Activated CD4-positive, CD25-positive, alpha-beta regulatory T cell treated with anti-CD3 and anti-CD28 coated beads, Interleukin-2, amount 50 U/mL, for 72 hours (primary cell): ENCODE measurements at places on chromosomes 6 and 20.

GRCh38 chr20:2004171-2004570 is 10.3 kb upstream of the PDYN start:
- DNase-seq: no peak

GRCh38 chr6:159681191-159681880 is 11.7 kb downstream of the SOD2 start:
- DNase-seq: no peak

- no peak for DNase-seq
These were observed 6.0 kb upstream of the FASTKD5 start for GRCh38 chr20:3165473-3166337.

- no peak for DNase-seq
These were observed 1.1 kb upstream of the TGM2 start for GRCh38 chr20:38165966-38166702.

- DNase-seq: no peak
These were observed 208.6 kb upstream of the RNF217 start for GRCh38 chr6:124753562-124754105.

DNA sequence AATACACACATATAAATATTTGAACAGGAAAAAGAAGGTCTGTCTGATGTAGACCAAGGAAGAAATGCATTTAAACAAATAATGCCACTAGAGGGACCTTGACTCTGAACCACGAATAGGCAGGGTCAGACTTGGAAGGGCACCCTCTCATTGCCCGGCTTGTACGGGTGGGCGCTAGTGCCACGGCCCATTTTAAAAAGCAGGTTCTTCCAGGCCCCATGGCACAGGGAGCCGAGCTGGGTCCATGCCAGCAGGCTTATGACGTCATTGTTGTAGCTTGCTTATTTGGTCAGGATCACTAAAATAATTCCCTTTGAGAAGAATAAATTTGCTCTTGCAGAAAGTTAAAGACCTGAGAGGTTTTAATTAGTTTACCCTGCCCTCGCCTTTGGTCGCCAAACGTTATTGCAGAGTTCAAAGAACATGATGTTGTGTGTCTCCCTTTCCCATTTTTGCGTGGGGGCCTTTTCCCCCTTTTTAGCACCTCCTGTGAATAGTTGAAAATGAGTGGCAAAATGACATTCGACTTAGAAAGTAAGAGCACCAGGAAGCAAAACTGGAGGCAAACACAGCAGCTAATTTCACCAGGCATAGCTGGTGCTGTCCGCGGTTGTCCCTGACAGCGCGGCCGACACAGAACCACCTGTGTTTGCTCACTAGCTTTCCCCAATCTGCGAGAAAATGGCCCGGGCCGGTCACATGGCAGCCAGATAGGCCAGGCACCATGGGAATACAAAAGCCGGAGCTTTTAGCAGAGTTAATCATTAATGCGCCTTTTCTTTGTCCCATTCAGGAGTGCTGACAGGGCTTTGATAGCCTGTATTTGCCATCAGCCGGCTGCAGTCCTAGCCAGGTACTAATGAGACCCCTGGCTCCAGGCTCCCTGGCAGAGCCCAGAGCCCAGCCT is 93.8 kb downstream of the FOXA2 start:
- DNase-seq: no peak

- no peak for DNase-seq
These were observed 90.5 kb upstream of the EYA2 start for GRCh38 chr20:46804126-46804525.

- DNase-seq: no peak
These were observed 1.8 kb downstream of the CHMP4B start for GRCh38 chr20:33812908-33813462.

GRCh38 chr6:40326714-40327421 is 260.3 kb downstream of the LRFN2 start:
- DNase-seq: no peak

DNA sequence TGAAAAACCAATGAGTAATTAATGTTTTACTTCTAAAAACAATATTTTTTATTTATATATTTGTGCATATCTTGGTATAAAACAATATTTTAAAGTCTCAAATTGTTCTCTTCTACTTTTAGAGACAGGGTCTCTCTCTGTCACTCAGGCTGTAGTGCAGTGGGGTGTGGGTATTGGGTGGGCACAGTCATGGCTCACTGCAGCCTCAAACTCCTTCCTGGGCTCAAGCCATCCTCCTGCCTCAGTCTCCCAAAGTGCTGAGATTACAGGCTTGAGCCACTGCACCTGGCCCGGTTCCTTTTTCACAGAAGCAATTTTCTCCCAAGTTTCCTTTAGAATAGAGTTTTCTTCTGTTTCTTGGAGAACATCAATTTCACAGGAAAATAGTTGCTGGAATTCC is 102.8 kb downstream of the TMEM242 start:
- DNase-seq: no peak

DNA sequence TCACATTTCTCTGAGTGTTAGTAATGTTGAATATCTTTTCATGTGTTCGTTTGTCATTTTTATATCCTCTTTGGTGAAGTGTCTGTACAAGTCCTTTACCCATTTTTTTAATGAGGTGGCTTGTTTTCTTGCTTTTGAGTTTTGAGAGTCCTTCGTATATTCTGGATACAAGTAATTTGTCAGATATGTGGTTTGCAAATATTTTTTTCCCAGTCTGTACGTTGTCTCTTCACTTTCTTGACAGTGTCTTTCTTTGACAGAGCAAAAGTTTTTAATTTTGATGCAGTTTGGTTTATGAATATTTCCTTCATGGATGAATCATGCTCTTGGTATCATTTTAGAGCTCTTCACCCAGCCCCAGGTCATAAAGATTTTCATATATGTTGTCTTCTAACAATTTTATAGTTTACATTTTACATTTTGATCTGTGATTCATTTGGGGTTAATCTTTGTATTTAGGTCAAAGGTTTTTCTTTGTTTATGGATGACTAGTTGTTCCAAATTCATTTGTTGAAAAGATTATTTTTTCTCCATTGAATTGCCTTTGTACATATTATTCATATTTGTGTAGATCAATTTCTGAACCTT is 152.5 kb downstream of the MRPL14 start:
- DNase-seq: no peak

GRCh38 chr6:52407467-52407866 is 12.7 kb upstream of the EFHC1 start:
- no peak for DNase-seq

DNA sequence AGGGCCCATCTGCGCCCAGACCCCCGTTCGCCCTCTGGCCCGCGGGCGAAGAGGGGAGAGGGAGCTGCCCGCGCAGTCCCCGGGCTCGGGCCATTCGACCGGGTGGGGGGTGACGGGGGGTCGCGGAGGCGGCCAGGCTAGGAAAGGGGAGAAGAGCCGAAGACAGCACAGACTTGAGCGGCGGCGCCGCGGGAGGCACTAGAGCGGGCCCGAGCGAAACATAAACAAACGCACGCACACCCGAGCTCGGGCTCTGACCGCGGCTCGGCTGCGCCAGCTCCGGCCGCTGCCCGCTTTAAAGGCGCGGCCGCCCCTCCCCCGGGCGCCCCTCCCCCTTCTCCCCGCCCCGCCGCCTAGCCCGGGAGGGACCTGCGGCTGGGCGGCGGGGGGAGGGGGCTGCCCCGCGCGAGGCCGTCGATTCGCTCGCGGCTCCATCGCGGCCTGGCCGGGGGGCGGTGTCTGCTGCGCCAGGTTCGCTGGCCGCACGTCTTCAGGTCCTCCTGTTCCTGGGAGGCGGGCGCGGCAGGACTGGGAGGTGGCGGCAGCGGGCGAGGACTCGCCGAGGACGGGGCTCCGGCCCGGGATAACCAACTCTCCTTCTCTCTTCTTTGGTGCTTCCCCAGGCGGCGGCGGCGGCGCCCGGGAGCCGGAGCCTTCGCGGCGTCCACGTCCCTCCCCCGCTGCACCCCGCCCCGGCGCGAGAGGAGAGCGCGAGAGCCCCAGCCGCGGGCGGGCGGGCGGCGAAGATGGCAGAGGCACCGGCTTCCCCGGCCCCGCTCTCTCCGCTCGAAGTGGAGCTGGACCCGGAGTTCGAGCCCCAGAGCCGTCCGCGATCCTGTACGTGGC is at the start of gene FOXO3:
TSS of gene FOXO3 (plus strand) at position 455 of the 846 bp plus-strand sequence. CDS start at position 747, 292 bp downstream.
- peak; percentile 75 for DNase-seq

GRCh38 chr6:15990179-15990578 is 138.7 kb upstream of the MYLIP start:
- no peak for DNase-seq

DNA sequence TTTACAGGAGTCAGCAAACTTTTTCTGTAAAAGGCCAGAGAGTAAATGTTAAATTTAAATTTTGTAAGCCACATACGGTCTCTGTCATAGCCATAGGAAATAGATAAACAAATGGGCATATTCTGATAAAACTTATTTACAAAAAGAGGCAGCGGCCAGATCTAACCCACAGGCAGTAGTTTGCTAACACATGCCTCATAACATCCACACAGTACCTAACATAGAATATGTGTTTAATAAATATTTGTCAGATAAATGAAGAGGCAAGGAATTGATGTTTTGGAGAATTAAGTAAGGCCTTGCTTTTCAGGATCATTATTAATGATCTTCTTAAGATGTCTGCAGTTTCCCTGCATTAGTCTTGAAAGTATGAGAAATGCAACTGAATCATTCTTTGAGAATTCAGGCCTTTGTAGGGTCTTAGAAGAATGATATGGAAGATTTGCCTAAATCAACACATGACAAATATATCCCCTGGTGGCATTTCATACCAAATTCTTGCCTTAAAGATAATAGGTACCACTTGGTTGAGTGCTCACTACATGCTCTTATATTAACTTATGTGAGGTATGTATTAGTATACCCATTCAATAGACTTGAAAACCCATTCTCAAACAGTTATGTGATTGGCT is 39.3 kb upstream of the TRAM2 start:
- DNase-seq: no peak

- DNase-seq: no peak
These were observed 108.6 kb downstream of the VIP start for GRCh38 chr6:152859225-152859624.

DNA sequence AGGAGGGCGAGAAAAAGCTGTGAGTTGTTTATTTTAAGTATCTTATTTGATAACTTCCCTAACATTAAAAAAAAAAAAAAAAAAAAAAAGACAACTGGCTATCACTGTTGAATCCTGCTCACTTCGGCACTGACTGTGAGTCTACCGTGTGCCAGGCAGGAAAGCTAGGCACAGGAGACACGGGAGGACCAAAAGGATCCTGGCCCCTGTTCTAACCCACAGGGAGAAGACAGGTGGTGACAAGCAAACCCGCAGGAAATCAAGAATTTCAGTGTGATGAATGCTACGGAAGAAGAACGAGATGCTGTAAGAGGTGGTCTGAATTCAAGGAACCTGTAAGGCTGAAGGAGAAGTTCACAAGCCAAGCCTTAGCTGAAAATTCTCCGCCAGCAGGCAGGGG is 94.7 kb upstream of the NFATC2 start:
- DNase-seq: no peak

DNA sequence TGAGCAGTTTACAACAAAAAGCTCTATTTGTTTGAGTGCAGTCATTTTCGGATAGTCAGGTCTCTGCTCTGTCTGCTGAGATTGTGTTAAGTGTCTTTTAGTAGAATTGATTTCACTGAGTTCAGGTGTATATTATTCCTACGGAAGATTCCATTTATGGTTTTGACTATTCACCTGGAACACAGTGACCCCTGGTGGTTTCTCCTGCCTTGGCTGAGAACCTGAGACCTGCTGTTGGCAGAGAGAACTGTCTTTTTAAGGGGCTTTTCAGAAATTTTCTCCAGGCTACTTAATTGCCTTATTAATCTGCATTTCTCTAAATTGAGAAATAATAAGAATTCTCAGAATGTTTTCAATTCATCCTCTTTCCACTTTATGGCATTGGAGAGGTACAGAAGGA is 508.0 kb downstream of the TBC1D32 start:
- DNase-seq: no peak

- no peak for DNase-seq
These were observed 114.2 kb upstream of the SSTR4 start for GRCh38 chr20:22920898-22921297.

DNA sequence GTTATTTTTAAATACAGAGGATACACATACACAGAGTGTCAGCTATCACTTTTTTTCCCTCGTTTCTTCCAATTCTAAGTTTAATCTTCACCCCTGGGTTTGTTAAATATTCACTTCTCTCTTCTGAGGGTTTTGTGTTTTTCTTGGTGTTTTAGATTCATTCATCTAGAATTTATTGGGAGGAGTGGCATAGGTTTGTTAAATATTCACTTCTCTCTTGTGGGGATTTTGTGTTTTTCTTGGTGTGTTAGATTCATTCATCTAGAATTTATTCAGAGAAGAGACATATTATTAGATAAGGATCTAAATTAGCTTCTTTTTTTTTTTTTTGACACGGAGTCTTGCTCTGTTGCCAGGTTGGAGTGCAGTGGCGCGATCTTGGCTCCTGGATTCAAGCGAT is 3.9 kb downstream of the GTF2H5 start:
- DNase-seq: no peak

DNA sequence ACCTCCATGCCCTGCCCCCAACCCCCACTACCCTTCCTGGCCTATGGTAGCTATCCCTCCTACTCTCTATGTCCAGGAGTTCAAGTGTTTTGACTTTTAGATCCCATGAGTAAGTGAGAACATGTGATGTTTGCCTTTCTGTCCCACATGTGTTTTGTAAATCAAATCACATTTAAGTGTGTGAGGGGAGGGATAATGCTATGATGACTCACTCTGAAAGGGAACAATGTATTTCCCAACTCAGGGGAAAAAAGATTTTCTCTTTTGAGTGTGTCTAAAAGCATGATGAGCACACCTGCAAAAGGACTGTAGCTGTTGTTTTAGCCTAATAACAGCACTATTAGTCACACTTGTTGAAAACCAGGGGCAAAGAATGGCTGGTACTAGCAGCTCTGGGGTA is 193.7 kb downstream of the GJA10 start:
- DNase-seq: no peak

DNA sequence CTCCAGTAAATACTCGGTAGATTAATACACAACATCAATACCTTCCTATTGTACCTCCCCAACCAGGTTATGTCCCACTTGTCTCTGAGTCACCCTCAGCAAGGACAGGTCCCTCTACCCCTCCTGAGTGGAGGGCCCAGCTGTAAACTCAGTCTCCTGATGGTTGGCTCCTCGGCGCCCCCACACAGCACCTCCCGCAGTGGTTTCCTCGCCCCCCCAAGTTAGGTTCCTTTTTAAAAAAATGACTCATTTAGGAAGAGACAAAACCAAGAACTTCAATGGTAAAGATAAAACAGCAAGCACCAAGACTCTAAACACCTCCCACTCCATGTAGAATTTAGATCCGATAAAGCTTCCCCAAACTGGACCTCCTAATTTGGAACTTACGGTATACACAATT is 83.5 kb downstream of the TRERF1 start:
- peak; percentile 46 for DNase-seq

GRCh38 chr20:50848846-50849673 is 54.2 kb downstream of the BCAS4 start:
- no peak for DNase-seq

- DNase-seq: no peak
These were observed 2.2 kb upstream of the OXT start for GRCh38 chr20:3068986-3069900.
